ENCODE measurements at places on chromosomes 4 and X.

GRCh38 chr4:69589884-69590283 is 49.6 kb downstream of the UGT2A2 start:
- DNase-seq, result no peak

DNA sequence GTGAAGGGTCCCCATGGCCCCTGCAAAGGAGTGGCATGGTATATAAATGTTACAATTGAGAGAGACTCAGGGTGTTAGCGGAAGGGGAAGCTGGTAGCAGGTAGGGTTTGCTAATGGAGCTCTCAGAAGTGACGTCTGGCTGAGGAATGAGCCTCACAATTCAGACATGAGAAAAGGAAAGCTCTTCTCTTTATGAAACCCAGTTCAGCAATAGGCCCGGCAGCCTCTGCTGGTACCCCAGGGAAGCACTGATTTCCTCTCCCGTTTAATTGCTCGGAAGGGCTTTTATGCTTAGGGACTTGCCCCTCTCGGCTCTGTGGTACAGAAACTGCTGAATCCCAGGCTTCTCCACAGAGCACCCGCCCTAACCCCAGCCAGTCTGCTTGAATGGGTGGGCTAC is 19.4 kb upstream of the AFAP1 start:
- no peak for DNase-seq

- DNase-seq, result no peak
These were observed 14.4 kb upstream of the MAN2B2 start for GRCh38 chr4:6560416-6561172.

GRCh38 chr4:2879026-2879425 is 35.4 kb downstream of the ADD1 start:
- no peak for DNase-seq

- DNase-seq, result no peak
These were observed 19.5 kb upstream of the NFXL1 start for GRCh38 chr4:47933840-47934239.

- no peak for DNase-seq
These were observed 118.4 kb downstream of the DTHD1 start for GRCh38 chr4:36399762-36400353.

DNA sequence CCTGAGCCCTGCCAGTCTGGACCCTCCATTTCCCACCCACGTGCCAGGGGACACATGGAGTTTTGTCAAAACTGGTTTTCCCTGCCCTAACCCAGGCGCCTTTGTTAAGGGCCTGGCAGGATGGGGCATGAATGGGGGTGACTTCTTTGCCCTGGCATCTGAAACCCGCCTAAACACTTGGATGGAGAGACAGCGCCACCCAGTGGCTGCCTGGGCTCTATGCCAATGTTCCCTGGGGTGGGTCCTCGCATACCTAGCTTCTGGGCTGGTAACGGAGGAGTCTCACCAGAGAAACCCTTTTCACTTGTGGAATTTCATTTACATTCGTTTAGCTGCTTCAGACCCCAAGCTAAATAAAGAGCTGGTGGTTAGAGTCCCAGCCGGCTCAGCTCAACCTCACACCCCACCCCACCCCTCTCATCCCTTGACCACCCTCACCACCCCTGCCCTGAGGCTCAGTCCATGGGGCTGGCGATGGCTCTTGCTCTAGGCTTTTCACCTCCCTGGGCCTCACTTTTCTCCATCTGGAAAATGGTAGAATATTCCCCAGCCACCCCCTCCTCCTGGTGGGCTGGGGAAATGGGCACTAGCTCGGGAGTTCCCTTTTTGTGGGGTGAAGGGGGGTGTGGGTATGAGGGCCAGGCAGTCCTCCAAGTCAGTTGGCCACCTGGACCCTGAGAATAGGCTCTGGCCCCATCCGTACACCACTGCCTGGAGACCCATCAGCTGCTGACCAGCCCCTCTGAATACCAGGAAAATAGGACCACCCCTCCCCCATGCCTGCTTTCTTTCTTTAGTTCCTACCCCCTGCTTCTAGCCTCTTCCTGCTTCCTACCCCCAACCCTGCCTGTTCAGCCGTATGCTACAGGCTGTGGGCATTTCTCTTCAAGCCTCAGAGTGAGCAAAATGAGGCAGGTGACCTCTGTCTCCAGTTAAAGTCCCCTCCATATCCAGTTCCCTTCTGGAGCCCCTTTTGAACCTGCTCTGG is 57.1 kb upstream of the PJA1 start:
- DNase-seq, result peak; percentile 52

- DNase-seq, result no peak
These were observed 13.8 kb downstream of the ZNF674 start for GRCh38 chrX:46531442-46531841.

- no peak for DNase-seq
These were observed 17.9 kb upstream of the LAP3 start for GRCh38 chr4:17558941-17559708.

DNA sequence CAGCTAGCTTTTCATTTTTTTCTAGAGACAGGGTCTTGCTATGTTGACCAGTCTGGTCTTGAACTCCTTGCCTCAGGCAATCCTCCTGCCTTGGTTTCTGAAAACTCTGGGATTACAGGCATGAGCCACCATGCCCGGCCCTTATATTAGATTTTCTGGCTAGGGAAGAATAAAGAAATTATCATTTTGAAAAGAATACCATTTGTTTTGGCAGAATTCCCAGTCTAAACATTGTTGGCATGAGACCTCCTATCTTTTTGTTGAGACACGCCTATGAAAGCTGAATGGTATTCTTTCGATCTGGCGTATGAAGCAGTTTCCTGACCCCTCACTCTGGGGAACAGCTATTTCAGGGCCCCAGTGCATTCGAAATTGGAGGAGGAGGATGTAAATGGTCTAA is 107.0 kb downstream of the REPS2 start:
- DNase-seq, result peak; percentile 21

- no peak for DNase-seq
These were observed 393.9 kb downstream of the MID1IP1 start for GRCh38 chrX:39195156-39195555.

- DNase-seq, result no peak
These were observed 5.1 kb downstream of the APEX2 start for GRCh38 chrX:55005256-55005655.

DNA sequence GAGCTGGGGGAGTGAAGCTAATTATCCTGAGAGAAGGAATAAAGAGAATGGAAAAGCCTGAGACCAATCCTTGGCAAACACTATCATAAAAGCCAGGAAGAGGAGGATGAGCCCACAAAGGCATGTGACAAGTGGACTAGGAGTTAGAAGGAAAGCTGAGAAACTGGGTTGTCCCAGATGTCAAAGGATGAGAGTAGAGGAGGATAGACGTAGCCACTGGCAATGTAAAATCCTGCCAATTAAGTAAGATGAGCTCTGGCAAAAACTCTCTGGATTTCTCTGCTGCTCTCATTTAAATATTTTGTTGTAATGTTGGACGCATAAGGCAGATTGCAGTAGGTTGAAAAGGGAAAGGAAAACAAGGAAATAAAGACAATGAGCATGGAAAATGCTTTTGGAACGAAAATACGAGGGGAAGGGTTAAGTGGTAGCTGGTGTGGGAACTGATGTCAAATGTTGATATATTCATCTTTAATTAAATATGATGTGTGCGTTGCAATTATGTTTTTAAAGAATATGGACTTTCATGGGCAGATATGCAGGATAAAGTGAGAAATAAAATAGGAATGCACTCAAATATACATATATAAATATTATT is 14.2 kb upstream of the VEGFC start:
- DNase-seq, result no peak

DNA sequence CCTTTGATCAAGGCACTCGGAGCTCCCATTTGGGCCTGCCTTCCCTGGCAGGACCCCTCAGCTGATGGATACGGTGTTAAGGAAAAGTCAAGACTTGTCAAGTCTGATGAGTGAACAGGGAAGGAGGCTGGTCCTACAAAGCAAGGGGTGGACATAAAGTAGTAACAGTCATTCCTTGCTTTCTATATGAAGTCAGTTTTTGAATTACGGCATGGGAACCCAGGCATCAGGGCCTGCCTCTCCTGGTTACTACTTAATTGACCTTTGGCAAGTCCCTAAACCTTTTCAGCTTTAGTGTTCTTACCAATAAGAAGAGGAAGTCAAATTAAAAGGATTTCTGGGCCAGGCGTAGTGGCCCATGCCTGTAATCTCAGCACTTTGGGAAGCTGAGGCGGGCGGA is 7.0 kb downstream of the CHST7 start:
- DNase-seq, result no peak
